ENCODE measurements at places on chromosomes 1 and 21. TPM values are rescaled to one million over a fixed set of nuclear protein-coding genes. Genes with fewer than 3 reads are reported as not detected.
A peak's percentile ranks its signal among the peaks of the same experiment; 100 is the strongest.

The ARID1A gene
- 187 TPM for total RNA-seq

The CD1D gene
- 0.25 TPM for total RNA-seq

DNA sequence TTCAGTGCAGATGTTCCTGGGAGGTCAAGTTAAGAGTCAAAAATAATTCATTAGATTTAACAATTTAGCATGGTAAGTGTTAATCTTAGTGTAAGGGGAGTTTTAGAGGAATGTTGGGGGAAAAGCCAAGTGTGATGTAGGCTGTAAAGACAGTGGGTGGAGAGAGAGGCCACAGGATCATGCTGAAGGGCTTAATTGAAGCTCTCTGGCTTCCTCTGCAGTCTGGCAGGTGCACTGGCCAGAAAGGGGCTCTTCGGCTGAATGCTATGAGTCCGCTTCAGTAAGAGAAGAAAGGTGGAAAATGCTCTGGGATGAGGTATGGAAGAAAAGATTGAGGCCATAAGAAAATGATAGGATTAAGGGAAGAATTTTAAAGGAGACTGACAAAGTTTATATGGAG is 3.0 kb downstream of the BRDT start:
- no peaks in the 10 kb centered on the region for H3K4me1 ChIP-seq
- H3K27me3 ChIP-seq = peaks cover 2% of the 10 kb centered on the region
- DNase-seq = no peak
- no peaks in the 10 kb centered on the region for H3K36me3 ChIP-seq
- H3K4me3 ChIP-seq = no peak overlapping the region

DNA sequence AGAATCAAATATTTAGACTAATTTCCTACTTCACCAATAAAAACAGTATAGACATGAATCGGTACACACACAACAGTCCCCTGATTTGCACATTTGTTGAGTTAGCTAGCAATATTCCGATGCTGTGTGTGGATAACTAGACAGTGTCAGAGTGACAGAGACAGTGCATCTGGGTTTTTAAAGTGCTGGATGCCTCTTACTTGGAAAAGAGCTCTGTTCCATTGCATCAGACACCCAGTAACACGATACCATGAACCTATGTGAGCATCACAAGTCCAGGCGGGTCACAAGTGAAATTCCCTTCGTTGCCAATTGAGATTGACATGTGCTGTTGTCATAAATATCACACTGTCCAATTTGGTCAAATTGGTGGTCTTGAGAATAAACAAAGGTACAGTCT is 82.0 kb upstream of the ESRRG start:
- no peak for DNase-seq
- H3K27me3 ChIP-seq = no peaks in the 10 kb centered on the region
- no peak overlapping the region for H3K4me3 ChIP-seq

The LRRC71 gene
- not detected for total RNA-seq

- H3K27ac ChIP-seq = no peak overlapping the region
- DNase-seq = no peak
- H3K27me3 ChIP-seq = peaks cover 9% of the 10 kb centered on the region
- H3K4me3 ChIP-seq = no peak overlapping the region
- H3K36me3 ChIP-seq = no peaks in the 10 kb centered on the region
- H3K4me1 ChIP-seq = peaks cover 8% of the 10 kb centered on the region
These were observed 11.6 kb upstream of the CTRC start for GRCh38 chr1:15426492-15427279.

DNA sequence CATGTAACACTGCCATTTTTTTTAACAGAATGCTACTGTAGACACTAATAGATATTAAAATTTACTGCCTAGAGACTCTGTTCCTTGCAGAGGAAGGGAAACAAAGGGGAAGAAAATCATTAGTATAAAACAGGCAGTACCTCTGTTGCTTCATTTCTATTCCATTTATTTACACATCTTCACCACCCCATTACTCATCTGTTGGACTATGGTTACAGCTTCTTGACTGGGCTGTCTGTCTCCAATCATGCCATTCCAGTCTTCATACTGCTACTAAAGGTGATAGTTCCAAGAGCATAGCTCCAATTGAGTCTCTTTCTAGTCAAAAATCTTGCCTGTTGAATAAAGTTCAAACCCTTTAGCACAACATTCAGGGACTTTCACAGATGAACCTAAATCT is 22.2 kb upstream of the GPR25 start:
- H3K36me3 ChIP-seq = peaks cover 6% of the 10 kb centered on the region
- no peak overlapping the region for H3K27ac ChIP-seq
- no peak for DNase-seq
- no peak overlapping the region for H3K4me3 ChIP-seq
- H3K4me1 ChIP-seq = no peaks in the 10 kb centered on the region
- H3K27me3 ChIP-seq = peaks cover 2% of the 10 kb centered on the region

The RGS7 gene
- total RNA-seq = 16.0 TPM

The SLC9C2 gene
- 0.98 TPM for total RNA-seq

GRCh38 chr21:32412162-32413014 is at the start of gene EVA1C:
TSS of gene EVA1C (plus strand) at chr21:32412706. CDS start at chr21:32412854, 148 bp downstream.
- H3K4me1 ChIP-seq = peaks cover 32% of the 10 kb centered on the region
- peak within 1 kb of the TSS; percentile 87 for H3K4me3 ChIP-seq
- H3K36me3 ChIP-seq = peaks cover 4% of the 10 kb centered on the region
- no peak within 1 kb of the TSS for H3K27ac ChIP-seq

The LHX8 gene
- not detected for total RNA-seq

The ACTL8 gene
- total RNA-seq = not detected
